NCI-H510A treated with DMSO at 0.1 percent for 48 hours (cell line): ENCODE measurements at places on chromosomes 12 and 14.

DNA sequence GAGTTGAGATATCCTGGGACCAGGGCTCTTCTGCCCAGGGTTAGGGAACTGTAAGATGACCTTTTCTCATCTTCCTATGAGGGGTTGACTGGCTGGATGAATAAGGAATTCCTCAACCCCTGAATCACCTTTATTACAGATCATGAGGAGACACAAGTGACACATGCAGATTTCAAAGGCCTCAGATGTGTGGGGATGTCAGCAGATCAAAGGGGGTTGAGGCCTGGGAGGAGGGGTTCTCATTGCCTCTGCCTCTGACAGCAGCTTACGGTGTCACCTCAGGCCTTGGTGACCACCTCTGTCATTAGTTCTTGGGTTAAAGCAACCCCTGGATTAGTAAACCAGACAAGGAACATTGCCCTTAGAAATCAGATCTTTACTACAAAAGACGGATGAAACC lies 2.1 kb upstream of the KRT72 start:
- no peak for DNase-seq

DNA sequence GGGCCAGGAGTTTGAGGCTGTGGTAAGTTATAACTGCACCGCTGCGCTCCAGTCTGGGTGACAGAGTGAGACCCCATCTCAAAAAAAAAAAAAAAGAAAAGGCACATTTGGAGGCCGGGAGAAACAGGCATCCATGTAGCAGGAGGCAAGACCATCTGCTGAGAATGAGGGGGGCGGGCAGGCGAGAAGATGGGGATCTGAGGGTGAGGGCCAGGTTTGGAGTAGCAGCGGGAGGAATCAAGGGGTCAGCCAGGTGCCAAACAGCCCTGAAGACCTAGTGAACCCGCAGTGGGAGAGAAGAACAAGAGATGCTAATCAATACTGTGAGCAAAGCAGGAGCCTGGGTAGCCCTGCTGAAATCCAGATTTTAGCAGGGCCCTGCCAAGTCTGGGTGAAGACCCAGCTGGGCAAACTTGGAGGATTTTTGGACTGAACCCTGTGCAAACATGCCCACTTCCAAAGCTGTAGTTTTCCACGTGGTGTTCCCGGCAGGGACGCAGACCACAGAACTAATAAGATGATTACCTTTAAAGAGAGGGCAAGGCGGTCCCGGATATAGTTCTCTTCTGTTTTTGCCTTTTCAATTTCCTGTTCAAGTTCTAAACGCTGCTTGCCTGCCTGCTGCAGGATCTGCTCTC lies 61.0 kb downstream of the NIN start:
- DNase-seq: no peak

DNA sequence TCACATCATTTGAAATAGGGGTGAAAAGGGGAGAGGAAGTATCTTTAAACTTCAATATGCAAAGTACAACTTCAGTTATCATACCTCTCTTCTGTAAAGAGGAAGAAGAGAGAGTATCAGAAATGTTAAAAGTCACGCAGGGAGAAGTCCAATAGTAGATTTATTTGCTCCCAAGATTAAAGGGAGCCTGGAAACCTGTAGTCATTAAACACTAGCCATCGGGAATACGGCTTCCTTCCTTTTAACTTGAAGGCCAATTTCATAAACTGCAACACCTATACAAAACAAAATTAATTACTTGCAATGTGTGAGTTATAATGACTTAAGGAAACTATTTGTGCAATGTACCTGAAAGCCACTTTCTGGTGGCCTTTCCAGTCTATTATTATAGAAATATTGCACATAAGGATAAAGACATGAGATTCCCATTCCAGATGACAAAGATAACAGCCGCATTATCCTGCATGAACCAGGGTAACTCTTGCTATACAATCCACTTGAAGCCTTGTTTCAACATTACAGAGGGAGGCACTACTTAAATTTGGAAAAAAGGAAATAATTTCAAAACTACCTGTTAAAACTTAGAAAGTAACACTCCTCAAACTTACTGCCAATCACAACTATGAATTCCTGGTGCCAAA lies 4.6 kb downstream of the BTG1 start:
- no peak for DNase-seq

GRCh38 chr12:1660304-1661187 lies 30.3 kb upstream of the ADIPOR2 start:
- DNase-seq: no peak

- DNase-seq: peak; percentile 26
These were observed 96.6 kb downstream of the APAF1 start for GRCh38 chr12:98741556-98742265.

DNA sequence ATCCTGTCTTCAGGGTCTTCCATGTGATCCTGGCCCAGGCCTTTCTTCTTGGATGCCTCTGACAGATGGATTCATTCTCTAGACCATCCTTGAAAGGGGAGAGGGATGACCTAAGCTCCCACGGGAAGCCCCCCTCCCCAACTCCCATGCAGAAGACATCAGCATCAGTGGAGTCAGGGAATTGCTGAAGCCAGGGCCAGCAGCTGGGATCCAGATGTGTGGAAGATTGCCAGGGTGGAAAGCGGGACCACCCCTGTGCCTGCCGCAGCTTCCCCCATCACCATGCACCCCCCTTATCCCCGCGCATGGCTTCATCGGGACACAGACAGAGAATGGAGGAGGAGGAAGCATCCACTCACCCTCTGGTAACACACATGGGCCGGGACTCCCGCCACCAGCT lies 183.6 kb upstream of the PRMT8 start:
- no peak for DNase-seq

GRCh38 chr12:100668945-100669536 lies 95.6 kb downstream of the GAS2L3 start:
- peak; percentile 77 for DNase-seq

GRCh38 chr12:25875661-25876060 lies 82.8 kb upstream of the RASSF8 start:
- DNase-seq: no peak

- no peak for DNase-seq
These were observed 333.1 kb downstream of the FUT8 start for GRCh38 chr14:65745396-65746190.

- no peak for DNase-seq
These were observed 98.8 kb downstream of the B4GALNT3 start for GRCh38 chr12:558580-558979.

DNA sequence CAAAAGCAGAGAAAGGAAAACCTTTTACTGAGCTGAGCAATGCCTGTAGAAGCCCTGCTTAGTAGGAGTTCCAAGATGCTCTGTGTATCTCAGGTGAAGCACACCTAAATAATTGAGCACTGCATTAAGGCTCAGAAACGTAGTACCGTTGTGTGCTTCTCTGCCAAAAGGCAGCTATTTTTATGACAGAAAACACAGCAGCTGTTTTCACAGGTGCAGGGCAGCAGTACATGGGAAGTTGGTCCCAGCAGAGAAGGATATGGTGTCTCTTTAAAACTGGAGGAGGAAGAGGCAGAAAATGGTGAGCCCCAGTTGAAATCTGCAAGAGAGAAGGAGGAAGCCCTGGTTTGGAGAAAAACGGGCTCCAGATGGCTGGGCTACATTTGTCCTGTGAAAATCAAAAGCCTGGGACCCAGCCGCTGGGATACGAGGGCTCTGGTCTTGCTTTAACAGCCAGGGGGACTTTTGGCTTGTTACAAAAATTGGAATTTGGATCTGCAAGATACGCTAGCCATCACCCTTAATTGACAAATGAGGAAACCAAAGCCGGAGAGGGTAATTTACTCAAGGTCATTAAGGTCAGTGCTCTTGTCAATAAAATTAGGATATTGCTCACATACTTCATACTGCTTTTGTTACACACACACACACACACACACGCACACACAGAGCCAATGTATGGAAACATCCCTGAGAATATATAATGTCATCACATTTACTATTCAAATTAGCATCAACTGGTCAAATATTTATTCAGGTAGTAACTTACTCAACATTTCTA lies 27.3 kb downstream of the SPRING1 start:
- DNase-seq: no peak

- DNase-seq: no peak
These were observed 15.3 kb downstream of the TNFRSF1A start for GRCh38 chr12:6326316-6327228.

GRCh38 chr12:53659571-53659981 lies 16.3 kb downstream of the ATP5MC2 start:
- no peak for DNase-seq

GRCh38 chr12:104478396-104479122 lies 21.8 kb downstream of the CHST11 start:
- no peak for DNase-seq

GRCh38 chr12:105469211-105469610 lies 138.7 kb downstream of the C12orf75 start:
- DNase-seq: no peak

GRCh38 chr12:91001306-91001705 lies 3.5 kb downstream of the EPYC start:
- no peak for DNase-seq

- DNase-seq: peak; percentile 52
These were observed 605 bp downstream of the ANKRD52 start for GRCh38 chr12:56257491-56258067.

DNA sequence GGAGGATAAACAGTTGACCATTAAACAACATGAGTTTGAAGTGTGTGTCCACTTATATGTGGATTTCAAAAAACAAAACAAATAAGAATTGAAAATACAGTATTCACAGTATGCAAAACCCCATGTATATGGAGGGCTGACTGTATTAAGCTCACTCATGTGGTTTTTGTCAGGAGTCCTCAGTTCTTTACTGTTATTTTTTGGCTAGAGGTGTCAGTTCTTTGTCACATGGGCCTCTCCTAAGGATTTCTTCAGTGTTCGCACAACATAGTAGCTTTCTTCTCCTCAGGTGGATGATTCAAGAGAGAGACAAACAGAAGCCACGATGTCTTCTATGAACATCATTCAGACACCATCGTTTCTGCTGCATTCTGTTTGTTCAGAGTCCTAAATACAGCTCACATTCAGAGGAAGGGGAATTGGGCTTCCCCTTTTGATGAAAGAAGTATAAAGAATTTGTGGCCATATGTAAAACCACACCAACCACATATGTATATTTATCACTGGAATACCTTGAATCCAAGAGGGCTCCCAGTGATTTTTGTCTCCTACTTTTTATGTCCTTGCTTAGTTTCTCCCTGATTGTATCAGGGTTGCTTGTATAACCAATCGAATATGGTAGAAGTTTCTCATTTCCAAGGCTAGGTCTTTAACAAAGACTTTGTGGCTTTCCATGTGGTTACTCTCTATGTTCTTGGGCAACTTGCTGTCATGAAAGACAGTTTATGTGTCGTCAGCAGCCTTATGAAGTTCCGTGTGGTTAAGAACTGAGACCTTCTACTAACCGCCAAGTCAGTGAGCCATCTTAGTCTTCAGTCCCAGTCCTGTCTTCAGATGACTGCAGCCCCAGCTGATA lies 18.9 kb downstream of the MNAT1 start:
- no peak for DNase-seq
